ENCODE measurements at places on chromosomes 5 and 9.

DNA sequence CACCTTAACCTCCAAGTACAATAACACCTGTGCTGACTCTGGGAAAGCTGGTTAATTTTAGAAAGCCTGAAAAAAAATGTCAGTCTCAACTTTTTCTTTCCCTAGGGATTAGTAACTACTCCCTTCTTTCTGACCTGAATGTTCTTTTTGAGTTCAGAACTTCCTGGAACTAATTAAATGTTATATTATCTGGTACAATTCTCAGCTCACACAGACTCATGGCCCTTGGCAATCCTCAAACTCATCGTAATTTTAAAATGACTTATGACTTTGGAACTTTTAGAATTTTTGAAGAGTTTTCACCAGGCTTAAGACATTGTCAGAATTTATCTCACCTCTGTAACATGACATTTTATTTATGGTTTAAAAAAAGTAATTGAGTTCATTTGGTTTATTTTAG lies 315.0 kb downstream of the FER start:
- no peak for DNase-seq

DNA sequence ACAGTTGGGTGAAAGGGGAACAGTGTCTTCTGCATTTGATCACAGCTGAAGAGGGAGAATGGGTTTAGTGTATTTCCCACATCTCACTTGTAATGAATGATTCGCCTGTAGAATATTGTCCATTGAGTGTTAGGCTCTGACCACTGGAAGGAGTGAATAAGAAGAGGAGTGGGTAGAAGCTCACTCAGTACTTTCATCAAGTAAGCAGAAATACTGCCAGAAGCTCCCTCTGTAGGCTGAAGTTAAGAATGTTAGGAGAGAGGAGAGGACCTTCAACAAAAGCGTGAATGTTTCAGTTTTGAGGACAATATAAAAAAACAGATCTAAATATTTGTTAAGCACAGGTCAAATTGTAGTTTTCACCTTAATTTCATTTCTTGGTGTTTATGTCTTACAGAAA lies 27.5 kb downstream of the FSD1L start:
- DNase-seq: no peak

GRCh38 chr5:95821110-95822021 lies 1.2 kb downstream of the GLRX start:
- DNase-seq: no peak

GRCh38 chr5:165622864-165623536 lies 2117.6 kb downstream of the MAT2B start:
- DNase-seq: no peak

DNA sequence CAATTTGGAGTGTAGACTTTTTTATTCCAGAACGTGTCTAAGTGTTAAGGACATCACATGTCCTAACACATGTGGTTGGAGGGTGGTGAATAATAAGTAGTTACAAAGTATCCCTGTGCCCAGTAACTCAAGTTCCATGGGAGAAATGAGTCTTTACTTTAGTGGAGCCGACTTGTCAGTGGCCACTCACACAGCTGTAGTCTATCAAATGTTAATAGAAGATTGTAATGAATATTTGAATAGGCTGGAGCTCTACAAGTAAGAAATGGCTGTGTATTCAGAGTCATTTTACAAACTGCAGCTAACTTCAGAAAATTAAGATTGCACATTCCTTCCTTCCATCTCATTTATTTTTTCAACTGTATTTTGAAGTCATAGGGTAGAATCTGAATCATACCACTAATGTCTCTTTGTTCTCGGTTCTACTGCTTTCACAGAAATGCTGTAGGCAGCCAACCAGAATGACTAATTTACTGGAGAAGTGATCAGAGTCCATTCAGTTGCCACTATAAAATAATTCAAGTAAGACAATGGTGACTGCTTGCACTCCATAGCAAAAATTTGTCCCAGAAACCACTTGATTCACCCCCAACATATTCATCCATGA lies 394.8 kb downstream of the NR2F1-AS1 start:
- DNase-seq: no peak

DNA sequence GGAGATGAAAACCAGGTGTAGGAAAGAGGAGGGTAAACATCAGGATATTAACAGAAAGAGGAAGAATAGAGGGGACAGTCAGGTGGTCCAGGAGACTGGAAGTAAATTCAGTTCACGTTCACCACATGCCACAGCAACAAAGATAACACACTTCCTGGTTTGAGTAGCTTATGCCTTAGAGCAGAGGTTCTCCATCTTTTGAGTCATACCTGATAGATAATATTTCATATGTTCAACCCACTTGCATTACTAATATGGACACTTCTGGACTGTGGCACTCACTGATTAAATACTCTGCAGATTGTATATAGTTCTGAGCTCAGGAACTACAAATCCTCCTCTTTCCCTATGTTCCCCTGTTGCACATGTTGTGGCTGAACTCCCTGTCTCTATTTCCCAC lies 179.9 kb upstream of the NR3C1 start:
- DNase-seq: no peak

DNA sequence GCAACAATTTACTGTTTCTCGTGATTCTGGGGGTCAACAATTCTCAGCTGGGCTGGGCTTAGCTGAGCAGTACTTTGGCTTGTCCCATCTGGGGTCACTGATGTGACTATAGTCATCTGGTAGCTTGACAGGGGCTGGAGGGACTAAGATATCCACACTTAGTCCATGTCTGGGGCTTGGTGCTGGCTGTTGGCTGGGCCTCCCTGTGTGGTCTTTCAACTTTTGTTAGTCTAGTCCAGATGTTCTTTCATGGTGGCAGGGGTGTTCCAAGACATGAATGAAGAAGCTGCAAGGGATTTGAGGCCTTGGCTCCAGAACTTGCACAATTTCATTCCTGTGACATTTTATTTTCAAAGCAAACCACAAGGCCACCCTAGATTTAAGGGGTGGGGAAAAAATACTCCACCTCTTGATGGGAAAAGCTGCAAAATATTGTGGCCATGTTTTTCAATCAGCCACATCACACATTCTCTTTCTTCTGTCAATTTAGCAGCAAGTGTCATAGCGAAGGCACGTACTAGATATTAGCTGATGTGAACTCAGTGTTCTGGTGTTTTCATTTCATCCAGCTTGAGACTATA lies 59.2 kb downstream of the TSSK1B start:
- DNase-seq: no peak

DNA sequence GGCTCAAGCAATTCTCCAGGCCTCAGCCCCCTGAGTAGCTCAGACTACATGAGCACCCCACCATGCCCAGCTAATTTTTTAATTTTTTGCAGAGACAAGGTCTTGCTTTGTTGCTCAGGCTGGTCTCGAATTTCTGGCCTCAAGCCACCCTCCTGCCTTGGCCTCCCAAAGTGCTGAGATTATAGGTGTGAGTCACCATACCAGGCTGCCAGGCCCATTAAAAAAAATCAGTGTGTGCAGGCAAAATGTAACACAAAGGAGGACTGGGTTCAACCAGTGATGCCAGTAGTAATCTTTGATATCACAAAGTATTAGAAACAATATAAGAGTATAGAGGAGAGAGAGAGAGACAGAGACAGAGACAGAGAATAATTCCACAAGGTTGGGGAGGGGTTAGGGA lies 322.7 kb downstream of the MSX2 start:
- no peak for DNase-seq

- DNase-seq: no peak
These were observed 47.8 kb upstream of the PSD2 start for GRCh38 chr5:139747583-139748504.

- no peak for DNase-seq
These were observed 41.3 kb upstream of the GRHPR start for GRCh38 chr9:37381094-37381741.

- no peak for DNase-seq
These were observed 97.1 kb downstream of the PJA2 start for GRCh38 chr5:109312695-109313094.

DNA sequence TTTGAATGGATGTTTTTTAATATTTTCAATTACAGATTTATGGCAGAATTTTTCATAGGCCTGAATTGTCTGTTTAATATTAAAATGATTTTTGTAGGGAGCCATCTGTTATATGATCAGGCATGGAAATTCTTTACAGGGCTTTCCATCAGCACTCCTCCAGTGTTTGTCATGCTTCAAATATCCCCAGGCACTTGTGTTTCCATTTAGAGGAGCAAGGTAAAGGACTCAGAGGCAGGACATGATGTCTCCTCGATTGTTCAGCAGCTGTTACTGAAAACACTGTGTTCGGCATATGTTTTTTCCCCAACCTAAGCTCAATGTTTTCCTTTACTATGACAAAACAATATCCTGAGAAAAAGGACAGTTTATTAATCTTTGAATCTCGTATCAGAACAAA lies 172.3 kb upstream of the RFX3 start:
- DNase-seq: no peak

- no peak for DNase-seq
These were observed 150.5 kb upstream of the LRRTM2 start for GRCh38 chr5:139025651-139026050.

DNA sequence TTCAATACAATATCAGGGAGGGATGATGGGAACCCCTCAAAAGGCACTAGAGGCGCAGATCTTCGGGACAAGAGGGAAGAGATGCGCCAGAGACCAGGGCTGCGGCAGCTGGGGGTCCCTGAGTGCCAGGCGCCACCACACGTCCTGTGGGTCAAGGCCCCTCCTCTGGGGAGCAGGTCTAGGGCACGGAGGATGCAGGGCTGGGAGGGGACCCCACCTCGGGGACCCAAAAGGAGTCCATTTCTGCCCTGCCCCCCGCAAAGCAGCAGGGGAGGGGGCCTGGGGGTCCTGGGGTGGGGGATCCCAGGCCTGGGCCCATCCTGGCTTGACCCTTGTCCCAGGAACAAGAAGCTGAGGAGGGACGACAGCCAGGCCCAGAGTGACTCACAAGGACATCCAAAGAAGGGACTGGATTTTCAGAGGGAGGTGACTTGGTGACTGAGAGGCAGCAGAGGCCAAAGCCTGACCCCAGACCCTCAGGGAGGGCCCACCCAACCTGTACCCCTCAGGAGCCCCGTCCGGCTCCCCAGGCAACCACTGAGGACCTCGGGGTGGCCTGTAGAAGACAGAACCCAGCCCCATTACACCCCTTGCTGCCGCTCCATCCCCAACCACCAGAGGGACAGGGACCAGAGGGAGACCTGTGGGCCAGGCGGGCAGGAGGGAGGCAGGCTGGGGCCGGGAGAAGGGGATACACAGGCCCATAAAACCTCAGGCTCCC lies 54.2 kb downstream of the LRSAM1 start:
- peak; percentile 13 for DNase-seq

DNA sequence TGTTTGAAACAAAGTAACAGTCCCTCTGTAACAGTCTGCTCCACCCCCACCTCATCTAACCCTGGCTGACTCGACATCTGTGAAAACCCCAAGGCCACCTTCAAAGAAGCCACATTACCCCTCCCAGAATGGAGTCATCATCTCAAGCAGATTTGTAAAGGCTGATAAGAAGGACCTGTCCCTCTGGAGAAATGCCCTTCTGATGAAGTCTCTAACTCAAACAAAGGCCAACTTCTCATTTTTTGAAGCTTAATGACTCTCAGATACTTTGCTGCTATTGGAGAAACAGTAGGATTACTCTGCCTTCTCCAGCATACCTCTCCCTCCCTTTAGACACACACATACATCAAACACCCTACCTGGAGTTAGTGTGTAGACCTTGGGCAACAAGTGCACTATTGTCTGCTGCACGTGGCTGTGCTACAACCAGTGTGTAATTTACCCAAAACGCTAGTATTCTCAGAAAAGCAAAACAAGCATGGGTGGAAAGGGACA lies 5.3 kb upstream of the SUSD1 start:
- no peak for DNase-seq

GRCh38 chr5:116478491-116478890 lies 96.1 kb downstream of the SEMA6A start:
- no peak for DNase-seq

- no peak for DNase-seq
These were observed 110.8 kb downstream of the PCSK1 start for GRCh38 chr5:96322217-96322616.

- no peak for DNase-seq
These were observed 64.9 kb upstream of the OSMR start for GRCh38 chr5:38780945-38781344.

DNA sequence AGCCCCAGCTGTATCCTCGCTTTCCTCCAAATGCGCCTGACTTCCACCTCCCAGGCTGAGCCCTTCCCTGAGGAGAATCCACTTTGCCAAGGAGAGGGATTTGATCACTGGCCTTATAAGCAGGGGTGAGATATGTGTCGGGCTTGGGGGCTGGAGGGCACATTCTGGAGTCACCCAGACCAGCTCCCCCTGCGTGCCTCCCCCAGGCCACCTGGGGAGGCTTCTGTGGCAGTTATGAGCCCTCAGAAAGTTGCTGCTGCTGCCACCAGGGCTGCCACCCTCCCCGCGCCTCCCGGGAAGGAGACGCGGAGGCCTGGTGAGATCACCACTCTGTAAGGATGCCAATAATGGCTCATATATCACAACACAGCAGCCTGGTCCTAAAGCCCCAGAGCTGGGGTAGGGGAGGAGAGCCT lies 211.5 kb downstream of the PAPPA start:
- DNase-seq: no peak

GRCh38 chr5:34684281-34684979 lies 28.3 kb downstream of the RAI14 start:
- no peak for DNase-seq

DNA sequence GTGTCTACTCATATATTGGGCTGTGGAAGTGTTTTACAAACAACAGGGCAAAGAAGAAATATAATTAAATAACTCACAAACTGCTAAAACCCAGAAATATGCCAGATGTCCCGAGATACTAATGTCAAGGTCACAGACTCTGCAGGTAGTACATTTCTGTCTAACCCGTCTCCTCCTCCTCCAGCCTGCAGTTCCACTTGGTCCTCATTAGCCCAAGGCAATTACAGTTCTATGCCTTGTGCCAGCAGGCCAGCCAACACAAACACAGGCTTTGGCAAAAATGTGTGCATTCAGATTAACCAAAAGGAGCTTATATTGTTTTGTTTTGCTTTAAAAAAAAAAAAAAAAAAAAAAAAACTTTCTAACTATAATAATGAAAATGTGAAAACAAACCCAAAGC lies 148.8 kb downstream of the MYO10 start:
- DNase-seq: no peak

DNA sequence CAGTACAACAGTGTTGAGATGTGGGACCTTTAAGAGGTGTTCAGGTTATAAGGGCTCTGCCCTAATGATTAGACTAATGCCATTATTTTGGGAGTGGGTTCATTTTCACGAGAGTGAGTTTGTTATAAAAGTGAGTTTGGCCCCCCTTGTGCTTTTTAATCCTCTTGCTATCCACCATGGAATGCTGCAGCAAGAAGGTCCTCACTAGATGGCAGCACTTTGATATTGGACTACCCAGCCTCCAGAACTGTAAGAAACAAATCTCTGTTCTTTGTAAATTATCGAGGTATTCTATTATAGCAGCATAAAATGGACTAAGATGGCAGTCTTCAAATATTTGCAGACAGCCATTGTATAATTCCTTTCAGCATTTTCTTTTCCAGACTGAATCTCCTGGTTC lies 212.4 kb downstream of the LRRC70 start:
- no peak for DNase-seq

- no peak for DNase-seq
These were observed 31.6 kb downstream of the C9orf40 start for GRCh38 chr9:74920944-74921626.
